ENCODE measurements at places on chromosomes 5 and 9.

DNA sequence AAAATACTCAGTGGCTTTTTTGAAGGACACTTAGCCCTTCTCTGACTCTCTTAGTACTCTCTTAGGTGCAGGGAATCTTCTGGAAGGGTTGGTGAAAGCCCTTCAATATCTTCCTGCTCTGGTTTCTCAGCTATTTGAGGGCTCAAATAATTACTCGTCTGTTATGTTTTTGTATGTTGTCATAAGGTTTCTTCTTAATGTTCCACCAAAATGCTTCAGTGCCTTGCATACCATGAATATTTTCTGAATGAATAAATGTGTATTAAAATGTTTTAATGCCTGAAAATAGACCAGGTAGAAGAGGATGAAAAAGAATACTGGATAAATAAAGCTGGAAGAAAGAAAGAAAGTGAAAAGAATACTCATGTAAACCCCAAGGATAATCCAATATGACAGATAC lies 124.3 kb downstream of the STK32A start:
- no peak for DNase-seq

- peak; percentile 68 for DNase-seq
Measured at GRCh38 chr9:20297646-20298084, 324.6 kb downstream of the MLLT3 start.

GRCh38 chr5:120091376-120091948 lies 372.6 kb upstream of the PRR16 start:
- DNase-seq: no peak

- DNase-seq: peak; percentile 72
Measured at GRCh38 chr5:14240359-14240758, 97.2 kb downstream of the TRIO start.

GRCh38 chr5:4984461-4984860 lies 155.7 kb upstream of the ADAMTS16 start:
- no peak for DNase-seq

DNA sequence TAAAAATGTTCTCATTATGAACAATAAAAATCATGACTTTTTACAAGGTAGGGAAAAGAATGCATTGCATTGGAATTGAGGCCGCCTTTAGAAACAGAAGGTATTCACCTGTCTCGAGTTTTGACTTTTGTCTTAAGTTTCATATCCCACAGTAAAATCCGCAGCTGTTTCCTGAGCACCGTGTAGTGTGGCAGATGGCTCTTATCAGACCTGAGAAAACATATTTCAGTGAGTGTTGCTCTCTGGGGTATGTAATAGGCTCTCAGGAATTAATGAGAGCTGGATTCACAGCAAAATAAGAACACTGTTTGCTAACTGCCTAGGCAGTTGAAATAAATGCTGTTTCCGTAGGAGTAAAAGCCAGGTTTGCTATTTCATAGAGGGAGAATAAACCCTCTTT lies 221.4 kb downstream of the CFAP90 start:
- no peak for DNase-seq

GRCh38 chr9:35696520-35697215 lies 6.9 kb upstream of the TPM2 start:
- DNase-seq: peak; percentile 68

DNA sequence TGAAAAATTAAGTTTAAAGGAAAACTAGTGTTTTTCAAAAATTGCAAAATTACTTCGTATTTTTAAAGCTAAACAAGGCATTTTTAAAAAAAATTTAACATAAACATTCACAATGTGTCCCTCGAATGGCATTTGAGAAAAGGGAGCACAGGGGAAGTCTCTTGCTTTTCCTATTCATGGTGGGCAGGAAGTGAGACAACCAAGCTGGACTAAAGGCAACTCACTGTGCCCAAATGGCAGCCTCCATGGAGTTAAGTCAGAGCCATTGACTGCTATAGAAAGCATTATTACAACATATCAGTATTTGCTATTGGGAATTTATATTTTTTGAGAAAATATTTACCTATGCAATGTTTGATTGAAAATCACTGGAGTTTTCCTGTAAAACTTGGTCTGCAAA lies 8.3 kb downstream of the HNRNPH1 start:
- DNase-seq: no peak

GRCh38 chr9:138122676-138123075 lies 245.1 kb downstream of the CACNA1B start:
- no peak for DNase-seq

Data from GM03348 (cell line).